ENCODE measurements at places on chromosomes 4 and X.

DNA sequence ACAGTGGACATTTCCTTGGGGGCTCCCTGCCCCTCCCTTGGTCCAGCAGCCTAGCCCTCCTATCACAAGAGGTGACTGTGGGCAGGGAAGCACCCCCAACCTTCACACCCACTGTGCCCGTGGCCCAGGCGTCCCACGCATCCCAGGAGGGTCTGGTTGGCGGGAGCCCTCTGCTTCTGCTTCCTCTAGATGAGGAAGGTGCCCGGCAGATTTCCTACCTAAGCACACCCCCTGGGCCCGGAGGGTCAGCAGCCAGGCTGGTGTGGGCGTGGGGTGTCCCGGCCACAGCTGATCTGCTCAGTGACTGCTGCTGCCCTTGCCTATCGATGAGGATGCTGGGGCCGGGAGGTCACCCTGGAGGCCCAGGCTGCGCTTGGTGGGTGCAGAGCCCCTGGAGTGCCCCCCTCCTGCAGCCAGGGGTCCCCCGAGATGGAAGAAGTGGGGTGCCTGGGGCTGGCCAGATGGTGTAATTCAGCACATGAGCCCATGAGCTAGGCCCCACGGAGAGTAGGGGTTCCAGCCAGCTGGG lies 12.2 kb downstream of the SH3BP2 start:
- DNase-seq = peak; percentile 0

- DNase-seq = no peak
Observed at GRCh38 chrX:6131287-6131686, 97.4 kb downstream of the NLGN4X start.

GRCh38 chr4:88442689-88443191 lies 14.2 kb upstream of the HERC5 start:
- no peak for DNase-seq

- DNase-seq = no peak
Observed at GRCh38 chr4:119038116-119038841, 97.4 kb upstream of the MYOZ2 start.

GRCh38 chr4:188008377-188008776 lies 12.8 kb downstream of the ZFP42 start:
- DNase-seq = no peak

DNA sequence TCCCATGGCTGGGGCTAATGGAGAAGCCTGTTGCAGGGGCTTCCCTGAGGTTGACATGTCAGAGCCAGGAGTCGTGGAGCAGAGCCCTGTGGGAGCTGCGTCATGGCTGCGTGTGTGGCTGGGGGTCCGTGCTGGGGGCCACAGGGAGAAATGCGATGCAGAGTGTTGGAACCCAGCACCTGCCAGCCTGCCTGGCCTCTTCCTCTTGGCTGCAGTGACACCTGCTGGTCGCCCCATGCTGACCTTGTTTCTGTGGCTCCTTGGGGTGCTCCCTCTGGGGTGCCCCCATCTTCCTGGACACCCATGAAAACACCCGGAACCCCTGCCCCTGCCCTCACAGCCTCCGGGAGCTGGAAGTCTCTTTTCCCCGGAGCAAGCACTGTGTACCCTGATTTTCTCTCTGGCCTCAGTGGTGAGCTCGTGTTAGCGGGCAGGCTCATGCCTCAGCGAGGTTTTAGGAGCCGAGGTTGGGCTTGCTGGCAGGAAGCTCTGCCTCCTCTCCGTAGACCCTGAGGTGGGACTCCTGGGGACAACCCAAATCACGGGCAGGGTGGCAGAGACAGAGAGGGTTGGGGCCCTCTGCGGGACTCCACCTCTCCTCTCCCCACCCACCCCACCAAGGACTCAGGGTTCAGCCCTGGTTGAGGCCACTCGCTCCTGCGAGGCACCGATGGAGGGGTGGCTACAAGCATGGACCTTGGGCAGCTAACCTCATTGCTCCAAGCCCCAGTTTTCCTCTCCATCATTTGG lies 103.7 kb downstream of the SORCS2 start:
- no peak for DNase-seq

DNA sequence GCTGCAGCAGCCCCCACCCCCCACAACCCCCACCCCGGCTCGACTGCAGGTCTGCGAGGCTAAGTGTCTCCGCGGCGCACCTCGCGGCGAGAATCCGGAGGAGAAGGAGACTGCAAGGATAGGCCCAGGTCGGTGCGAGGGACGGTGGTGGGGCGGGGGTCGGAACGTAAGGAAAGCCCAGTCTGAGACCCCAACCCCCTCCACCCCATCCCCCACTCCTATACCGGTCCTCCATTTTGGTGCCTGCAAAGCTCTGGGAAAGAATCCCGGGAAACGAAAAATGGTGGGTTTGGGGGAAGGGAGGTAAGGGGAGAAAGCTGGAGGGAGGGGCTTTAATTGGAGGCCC lies 614 bp downstream of the BEX3 start:
- no peak for DNase-seq

DNA sequence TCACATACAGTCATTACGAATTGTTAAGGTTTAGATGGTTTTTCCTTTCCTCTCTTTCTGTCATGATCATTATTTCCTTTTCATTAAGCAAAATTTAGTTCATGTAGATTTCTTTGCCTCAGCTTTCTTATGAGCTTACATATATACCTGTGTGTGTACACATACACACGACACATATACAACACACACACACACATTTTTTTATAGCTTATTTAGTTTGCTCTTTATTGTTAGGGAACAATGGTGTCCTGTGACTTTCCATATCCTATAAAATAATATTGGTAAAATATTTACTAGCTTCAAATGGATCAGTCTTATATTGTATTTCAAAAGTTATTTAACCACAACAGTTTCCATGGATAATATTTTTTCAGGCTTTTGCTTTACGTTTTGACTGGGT lies 840.7 kb downstream of the PCDH18 start:
- no peak for DNase-seq

DNA sequence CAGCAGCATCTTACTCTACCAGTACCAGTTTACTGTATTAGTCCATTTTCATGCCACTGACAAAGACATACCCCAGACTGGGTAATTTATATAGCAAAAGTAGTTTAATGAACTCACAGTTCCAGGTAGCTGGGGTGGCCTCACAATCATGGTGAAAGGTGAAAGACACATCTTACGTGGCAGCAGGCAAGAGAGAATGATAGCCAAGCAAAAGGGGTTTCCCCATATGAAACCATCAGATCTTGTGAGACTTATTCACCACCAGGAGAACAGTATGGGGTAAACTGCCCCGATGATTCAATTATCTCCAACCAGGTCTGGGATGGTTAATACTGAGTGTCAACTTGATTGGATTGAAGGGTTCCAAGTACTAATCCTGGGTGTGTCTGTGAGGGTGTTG lies 69.3 kb downstream of the YIPF6 start:
- no peak for DNase-seq

DNA sequence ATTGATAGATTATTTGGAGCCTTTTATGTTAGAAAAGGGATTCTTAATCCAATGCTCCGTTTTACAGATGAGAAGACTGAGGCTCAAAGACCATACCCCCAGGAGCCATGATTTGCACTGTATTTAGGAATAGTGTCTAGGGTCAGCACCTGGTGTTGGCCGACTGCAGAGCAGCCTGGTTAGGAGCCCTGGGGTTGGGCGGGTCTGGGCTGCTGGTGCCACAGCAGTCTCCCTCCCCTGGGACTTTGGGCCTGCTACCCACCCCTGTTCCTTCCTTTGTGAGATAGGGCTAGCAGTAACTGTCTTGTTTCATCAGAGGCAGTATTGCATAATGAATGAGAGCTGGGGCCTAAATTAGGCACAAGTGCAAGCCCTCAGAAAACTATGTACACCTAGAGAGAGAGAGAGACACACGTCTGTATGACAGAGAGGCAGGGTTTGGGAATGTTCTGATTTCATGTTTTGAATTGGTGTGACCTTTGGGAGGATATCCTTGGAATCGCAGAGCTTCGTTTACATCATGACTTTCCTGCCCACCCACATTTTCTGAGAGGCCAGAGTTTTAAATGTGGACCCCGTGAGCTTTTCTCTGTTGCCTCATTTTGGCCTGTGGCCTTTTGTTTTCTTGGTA lies 111.7 kb downstream of the PTTG2 start:
- peak; percentile 14 for DNase-seq

GRCh38 chrX:34279866-34280560 lies 147.9 kb upstream of the FAM47A start:
- no peak for DNase-seq

GRCh38 chr4:133775881-133776280 lies 425.7 kb downstream of the PABPC4L start:
- DNase-seq = no peak

- DNase-seq = no peak
Observed at GRCh38 chr4:147815741-147816140, 83.9 kb downstream of the ARHGAP10 start.

GRCh38 chr4:150581641-150582051 lies 305 bp upstream of the MAB21L2 start:
- no peak for DNase-seq

GRCh38 chr4:185542626-185543315 lies 7.5 kb upstream of the PDLIM3 start:
- no peak for DNase-seq

DNA sequence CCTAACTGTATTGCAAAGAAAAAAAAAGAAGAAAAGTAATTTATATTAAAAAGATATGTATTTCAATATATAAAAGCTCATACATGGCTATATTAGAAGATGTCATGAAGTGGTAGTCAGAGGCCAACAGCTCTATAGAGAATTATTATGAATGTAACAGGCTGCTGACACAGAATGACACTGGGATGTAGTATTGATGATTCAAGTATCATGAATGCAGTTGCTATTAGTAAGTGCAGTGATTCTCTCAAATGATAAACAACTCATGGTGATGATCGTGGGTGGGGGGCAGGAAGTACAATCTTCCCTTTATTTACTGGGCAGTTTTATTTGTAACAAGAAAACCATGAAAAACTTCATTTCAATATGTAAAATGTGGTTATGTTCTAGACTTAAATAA lies 124.6 kb downstream of the COL4A6 start:
- no peak for DNase-seq

DNA sequence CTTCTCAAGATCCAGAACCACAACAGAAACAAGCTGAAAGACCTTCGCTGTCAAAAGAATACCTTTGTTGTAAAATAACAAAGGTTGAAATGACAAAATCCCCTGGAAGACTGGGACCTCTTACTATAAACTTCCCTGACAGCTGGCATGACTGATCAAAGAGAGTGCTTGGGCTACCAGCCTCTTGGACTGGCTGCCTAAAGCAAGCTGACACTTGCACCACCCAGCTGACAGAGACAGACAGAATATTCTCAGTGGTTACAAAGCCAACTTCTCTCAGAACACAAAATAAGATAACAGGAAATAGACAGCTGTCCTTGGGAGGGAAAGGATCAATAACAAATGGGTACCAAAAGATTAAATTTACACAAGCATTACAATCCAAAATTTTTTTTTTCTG lies 241.7 kb upstream of the SPOCK3 start:
- DNase-seq = no peak

GRCh38 chr4:173243917-173244658 lies 75.5 kb downstream of the GALNT7 start:
- DNase-seq = no peak

GRCh38 chrX:68433981-68434299 lies 645 bp upstream of the OPHN1 start:
- DNase-seq = no peak

GRCh38 chrX:72713130-72713529 lies 976 bp downstream of the PHKA1 start:
- DNase-seq = no peak

GRCh38 chr4:160265836-160266235 lies 1163.0 kb downstream of the RAPGEF2 start:
- DNase-seq = no peak

DNA sequence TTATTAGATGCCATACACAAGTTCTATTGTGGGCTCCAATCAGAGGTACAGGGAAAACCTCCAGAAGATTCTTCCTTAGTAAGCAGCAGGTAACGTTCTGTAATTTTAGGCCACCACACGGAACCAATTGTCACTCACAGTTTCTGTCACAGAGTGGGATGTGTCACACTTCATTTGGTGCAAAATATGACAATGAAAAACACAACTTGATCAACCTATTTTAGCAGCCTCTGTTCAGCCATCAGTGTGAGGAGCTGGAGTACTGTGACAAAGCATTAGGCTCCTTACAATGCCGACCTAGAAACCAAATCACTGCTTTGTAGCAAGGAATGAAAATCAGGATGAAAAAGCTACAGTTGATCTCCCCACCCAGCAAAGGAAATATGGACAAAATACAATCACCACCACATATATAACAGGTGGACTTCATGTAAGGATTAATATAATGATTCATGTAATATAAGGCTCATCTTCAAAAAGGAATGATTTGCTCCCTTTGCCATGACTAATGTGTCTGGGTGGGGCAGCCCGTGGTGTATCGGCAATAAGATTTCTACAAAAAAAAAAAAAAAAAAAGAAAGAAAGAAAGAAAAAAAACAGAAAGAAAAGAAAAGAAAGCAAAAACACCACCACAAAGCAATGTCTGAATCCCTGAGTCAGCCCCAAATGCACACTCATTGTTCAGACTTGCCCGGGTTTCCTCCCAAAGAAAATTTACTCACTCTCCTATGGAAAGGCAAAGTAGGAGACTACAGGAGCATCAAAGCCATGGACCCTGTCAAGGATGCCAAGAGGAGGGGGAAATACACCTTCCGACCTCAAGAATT lies 36.0 kb downstream of the SLC9A7 start:
- DNase-seq = no peak

GRCh38 chrX:48558271-48558670 lies 16.0 kb upstream of the RBM3 start:
- DNase-seq = no peak

DNA sequence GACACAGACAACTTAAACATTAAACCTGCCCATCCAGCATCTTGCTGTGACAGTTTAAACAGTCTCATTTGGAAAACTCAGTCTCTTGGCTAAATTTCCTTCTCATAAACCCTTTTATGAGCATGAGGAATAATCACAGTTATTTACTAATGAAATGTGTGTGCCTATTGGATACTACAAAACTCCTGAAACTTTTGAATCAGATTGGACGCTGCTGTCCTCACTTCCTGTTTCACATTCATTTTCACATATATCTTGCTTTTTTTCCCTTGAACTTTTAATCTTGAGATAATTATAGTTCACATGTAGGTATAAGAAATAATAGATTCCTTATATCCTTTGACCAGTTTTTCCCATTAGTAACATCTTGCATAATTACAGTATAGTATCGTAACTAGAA lies 111.7 kb downstream of the CDKL5 start:
- DNase-seq = no peak

GRCh38 chr4:155954118-155954685 lies 536 bp upstream of the CTSO start:
- no peak for DNase-seq
